NCI-H1048 (cell line): ENCODE measurements at places on chromosomes 16 and 17.

GRCh38 chr16:1903845-1904840, 14.1 kb downstream of the HS3ST6 start:
- no peak for DNase-seq

DNA sequence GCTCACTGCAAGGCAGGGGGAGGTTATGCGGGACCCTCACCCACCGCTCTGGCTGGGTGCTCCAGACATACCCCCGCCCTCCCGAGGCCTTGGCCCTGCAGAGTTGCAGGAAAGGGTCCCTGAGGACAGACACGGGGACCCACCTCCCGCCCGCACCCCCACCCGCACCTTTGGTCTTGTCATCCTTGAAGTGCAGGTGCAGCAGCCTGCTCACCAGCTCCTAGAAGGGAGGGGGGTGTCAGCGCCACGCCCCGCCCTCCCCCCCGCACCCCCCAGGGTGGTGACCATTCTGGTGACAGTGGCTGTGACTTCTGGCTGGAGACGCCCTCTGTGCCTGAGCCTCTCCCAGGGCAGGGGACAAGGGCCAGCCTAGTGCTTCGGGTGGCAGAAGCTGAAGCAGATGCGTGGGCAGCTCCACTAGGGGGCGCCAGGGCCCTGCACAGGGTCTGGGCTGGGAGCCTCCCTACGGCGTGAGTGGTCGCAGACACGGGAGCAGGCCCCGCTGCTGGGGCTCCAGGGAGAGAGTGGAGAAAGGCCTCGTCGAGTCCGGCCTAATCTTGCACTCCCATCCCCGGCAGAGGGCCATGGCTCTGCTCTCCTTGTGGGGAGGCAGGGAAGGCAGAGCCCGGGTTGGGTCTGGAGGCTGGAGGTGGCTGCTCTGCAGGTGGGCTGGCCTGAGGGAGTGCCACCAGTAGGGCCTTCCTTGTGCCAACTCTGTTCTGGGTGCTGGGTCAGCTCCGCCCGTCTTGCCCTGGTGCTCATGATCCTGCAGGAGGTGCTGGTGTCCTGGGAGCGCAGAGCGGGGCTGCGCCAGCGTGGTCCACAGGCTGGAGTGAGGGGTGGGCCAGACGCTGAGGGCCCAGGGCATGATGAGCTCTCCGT, 2.7 kb downstream of the CENPX start:
- DNase-seq: peak; percentile 19

GRCh38 chr17:64506576-64507412, at the start of gene CEP95:
Gene CEP95 (plus strand): TSS chr17:64506977. CDS start chr17:64507098, 121 bp downstream.
- DNase-seq: peak; percentile 92

GRCh38 chr16:23410176-23410575, 42.8 kb downstream of the COG7 start:
- no peak for DNase-seq

- no peak for DNase-seq
These were observed 20.4 kb downstream of the USP10 start for GRCh38 chr16:84720177-84720579.

DNA sequence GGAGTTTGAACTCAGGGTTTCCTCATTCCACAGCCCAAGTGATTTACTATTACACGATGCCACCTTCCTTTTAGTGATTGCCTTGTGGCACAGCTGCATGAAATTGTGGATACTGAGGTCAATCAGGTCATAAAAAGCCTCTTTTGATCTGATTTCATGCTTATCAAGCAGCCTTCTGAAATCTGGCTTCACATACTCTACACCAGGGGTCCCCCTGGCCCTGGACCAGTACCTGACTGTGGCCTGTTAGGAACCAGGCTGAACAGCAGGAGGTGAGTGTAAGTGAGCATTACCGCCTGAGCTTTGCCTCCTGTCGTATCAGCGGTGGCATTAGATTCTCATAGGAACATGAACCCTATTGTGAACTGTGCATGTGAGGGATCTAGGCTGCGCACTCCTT, 13.8 kb downstream of the SLFN5 start:
- no peak for DNase-seq

GRCh38 chr17:278055-278675, 74.4 kb downstream of the RPH3AL start:
- DNase-seq: no peak
